ENCODE measurements at places on chromosomes 3 and 15.

- DNase-seq, result peak; percentile 79
Observed at GRCh38 chr3:58307639-58308215, 1.4 kb downstream of the HTD2 start.

GRCh38 chr15:92954578-92954977 lies 54.5 kb downstream of the CHD2 start:
- DNase-seq, result peak; percentile 40

DNA sequence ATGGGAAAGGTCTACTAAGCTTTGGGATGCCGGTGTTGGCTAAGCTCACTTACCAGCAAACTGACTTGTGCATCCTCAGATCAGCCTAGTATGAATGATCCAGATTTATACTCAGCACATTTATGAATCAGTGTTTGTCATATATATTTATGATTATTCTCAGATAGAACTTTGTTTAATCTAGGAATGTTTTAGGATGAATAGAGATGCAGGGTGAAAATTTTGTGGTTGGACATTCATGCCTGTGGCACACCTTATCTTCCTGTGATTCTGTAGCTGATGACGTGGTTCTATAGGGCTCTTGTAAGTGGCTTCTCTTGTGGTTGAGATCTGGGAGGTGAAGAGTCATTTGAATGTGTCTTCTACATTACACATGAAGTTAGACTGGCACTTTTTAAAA lies 11.4 kb downstream of the CDIN1 start:
- DNase-seq, result peak; percentile 79

DNA sequence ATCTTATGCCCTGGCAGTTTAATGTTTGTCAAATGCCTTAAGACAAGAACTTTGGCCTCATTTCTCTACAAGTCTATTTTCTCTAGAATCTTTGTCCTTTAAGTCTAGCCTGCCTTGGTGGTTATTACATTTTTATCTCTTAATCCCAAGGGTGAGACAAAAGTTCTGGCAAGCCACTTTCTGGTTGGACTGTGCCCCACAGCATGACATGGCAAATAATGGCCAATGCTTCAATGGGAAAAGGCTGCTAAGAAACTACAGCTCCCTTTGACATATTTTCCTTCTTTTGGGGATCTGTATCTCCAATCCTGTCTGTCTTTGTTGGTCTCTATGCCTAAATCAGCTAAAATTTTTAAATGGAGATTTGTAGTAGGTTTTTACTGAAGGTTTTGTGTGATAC lies 181.6 kb upstream of the MBNL1 start:
- DNase-seq, result no peak

GRCh38 chr3:61936344-61936937 lies 375.1 kb downstream of the PTPRG start:
- peak; percentile 62 for DNase-seq

DNA sequence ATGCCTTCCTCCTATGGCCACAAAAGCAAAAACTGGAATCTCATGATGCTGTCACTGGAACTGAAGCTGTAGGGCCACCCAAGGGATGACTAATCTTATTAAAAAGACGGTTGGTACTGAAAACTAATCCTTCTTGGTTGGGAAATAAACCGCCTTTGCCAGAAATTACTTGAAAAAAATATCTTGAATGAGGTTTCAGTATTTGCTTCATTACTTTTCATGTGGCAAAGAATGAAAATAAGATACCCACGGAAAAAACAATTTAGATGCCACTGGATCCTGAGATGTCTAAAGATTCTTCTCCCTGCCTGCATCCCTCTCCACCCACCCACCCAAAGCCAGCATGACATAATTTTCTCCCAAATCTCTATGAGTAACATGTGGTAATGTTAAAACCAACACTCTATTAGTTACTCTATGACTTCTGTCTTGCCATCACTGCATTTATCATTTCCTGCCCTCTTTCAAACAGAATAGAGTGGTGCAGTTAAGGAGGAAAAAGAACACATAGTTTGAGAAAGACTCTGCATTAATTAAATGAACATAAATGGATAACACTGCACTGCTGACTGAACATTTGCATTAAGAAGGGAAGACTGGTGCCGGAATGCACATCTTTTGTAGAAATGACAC lies 111.8 kb upstream of the DPH6 start:
- DNase-seq, result peak; percentile 80

DNA sequence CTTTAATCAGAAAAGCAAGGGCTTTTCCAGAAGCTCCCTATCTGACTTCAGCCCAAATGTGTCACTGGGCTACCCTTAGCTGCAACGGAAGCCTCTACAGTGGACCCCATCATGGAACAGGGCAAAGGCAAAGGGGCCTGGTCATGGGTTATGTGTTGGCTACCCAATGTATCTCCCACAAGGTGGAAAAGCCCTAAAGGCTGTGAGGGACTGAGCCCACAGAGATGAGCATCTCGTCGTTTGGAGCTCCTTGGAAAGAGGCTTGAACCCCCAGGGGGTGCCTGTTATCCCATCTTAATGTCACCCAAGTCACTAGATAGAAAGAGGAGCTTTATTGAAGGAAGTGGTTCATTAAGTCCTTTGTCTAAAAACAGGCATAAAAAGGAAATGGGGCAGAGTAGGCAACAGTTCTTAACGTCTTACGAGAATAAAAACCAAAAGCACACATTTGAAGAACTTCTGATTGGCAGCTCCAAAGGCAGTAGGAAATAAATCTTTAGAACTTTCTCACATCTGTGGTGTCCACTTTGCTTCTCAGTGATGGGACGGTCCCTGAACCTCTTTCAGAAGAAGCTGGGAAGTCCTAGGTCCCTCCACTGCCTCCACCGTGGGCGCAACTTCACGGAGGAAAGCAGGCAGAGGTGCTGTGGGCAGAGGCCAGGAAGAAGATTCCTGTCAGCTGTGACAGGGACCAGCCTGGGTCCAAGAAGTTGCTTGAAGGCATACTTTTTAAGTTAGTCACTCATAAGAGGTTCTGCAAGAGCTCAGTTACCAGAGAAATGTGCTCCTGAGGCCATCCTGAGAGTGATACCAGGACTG lies 93.7 kb downstream of the MYLK start:
- peak; percentile 67 for DNase-seq

DNA sequence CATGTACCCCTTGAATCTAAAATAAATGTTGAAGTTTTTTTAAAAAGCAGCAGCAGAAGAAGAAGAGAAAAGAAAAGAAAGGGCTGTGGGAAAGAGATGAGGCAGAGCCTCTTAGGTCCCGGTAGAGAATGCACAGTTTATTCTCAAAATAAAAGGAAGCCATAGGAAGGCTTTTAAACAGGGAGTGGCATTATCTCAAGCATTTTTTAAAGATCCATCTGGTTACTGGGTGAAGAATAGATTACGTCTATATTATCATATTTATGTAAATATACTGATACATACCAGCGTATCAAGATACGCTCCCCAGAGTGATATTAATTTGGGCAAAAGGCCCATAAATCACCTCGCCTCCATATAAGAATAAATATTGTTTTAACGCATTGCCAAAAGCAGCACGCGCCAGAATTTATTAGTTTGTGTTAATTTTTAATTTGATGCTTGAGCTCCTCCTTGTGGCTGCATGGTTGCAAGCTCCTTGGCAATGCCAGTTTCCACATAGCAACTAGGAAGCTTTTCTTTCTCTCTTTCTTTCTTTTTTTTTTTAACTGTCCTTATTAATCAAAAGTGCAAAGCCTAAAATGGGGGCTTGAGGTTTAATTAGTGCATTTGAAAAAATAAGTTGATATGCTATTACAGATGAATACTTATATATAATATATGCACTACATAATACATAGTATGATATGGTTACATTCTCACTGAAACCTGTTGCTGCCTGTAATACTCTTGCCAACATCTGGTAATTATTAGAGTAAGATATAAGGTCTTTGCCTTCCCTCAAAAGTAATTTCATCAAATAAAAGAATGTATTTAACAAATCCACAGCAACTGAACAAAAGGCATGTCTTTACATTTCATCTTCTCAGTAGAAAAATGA lies 242.8 kb upstream of the UBE2E2 start:
- DNase-seq, result peak; percentile 65

DNA sequence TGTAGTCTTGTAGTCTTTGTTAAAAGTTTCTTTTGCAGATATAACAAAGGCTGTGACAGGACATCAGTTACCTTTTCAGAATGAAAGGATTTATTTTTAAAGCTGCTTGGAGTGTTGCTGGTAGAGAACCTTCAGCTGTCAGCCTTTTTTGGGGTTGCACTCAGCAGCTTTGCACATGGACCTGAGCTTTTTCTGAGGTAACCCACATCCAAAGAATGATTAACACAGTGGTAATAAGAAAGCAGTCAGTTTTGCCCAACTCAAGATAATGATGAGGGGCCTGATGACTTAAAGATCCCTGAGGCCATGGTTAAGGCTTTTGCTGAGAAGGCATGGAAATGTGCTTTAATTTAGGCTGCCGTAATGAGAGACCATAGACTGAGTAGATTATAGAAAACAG lies 1042.7 kb downstream of the PLOD2 start:
- DNase-seq, result no peak

DNA sequence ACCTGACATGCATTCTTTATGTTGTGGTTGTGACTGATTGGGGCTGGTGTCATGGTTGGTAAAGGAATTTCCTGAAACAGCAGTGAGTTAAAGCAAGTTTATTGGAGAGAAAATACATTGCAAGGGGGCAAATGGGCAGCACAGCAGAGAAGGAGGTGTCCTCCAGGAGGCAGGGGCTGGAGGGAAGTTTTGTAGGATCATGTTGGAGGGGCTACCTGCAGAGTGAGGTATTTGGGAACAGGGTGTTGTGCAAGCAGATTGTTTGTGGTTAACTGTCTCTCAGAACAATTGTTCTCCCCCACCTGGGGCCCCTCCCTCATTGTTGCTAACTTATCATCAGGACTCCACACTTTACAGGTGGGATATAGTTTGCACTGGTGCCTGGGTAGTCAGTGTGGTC lies 196.0 kb downstream of the NSUN3 start:
- no peak for DNase-seq

DNA sequence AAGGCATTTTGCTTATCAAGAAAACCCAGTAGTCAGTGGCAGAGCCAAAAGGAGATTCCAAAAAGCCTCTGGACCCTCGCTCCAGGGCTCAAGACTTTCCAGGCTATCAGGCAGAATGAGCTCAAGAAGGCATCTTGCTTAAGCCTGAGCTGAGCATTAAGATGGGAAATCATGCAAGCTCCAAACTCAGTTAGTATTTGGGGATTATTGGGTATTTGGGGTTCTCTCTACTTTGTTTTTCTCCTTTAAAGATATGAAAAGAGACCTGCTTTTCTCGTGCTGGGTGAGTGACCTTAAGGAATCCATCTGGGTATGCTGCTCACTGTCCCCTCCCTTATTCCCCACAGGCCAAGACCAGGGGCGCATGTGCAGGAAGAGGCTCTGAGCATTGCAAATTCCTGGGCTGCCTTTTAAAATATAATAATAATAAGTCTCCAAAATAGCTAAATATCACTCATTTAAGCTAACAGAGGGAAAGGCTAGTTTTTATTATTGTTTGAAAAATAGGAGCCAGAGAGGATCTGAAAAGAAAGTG lies 75.4 kb upstream of the HACD2 start:
- no peak for DNase-seq

- no peak for DNase-seq
Observed at GRCh38 chr3:135107043-135107442, 312.0 kb downstream of the EPHB1 start.

DNA sequence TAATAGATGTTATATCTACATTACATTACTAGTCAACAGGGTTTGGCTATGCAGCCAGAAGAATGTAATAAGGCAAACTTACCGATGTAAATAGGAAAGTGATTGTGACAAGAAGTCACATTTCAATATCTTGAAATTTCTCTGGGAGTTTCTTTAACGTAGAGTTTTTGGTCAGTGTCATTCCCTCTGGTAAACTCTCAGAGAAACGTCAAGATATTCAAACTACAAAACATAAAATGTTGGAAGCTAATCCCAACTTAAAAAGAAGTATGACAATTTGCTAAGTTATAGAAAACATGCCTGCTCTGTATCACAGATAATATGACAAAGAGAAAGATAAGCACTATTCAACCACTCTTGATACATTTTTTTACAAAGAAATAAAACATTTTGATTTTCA lies 111.2 kb upstream of the PRICKLE2 start:
- no peak for DNase-seq

GRCh38 chr3:37489355-37489754 lies 315.0 kb upstream of the LRRFIP2 start:
- DNase-seq, result no peak

DNA sequence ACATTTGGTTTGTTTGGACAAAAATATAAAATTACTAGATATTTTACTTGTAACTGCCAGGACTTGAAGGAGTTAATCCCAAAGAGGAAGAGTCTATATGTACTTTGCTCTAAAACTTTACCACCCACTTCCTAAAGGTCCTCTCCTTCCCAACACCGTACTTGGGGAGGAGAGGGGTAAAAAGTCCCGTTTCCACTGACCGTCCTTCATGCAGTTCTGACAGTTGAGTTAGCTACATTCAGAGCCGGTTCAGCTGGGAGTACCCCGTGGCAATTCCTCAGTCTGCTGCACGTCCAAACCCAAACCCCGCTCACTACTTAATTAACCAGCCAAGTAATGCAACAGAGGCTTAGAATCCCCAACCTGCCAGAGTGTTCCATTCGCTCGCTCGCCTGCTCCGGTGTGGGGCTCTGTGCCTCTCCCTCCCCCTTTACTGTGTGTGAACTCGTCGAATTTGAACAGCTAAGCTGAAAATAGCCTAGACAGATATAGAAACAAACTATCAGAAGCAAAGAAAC lies 519.7 kb downstream of the FOXP1 start:
- peak; percentile 54 for DNase-seq

DNA sequence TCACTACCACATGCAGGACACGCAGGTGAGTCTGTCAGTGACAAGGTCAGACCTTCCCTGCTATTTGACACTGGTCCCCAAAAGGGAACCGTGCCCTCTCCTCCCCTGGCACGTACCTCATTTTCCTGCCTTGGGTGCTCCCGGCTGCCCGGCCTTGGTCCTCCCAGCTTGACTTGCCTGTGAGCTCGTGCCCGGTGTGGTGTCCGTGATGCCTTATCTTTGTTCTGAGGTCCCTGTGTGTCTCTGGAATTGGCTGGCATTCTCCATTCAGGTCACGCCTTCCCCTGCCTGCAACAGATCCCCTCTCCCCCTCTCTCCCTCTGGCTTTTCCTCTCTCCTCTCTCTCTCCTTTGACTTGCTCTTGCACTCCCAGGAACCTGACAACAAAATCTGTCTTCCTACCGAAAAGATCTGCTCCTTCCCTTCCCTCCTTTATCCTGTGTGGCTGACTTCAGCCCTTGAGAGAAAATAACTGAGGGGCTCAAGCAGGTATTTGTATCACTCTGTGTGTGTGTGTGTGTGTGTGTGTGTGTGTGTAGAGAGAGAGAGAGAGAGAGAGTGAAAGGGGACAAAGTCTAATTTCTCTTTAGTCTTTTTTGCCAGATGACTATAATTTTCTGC lies at the start of gene MASP1:
Gene MASP1 (minus strand): TSS at position 226 of the 621 bp plus-strand sequence. CDS start 105 bp downstream, at position 121.
- peak; percentile 59 for DNase-seq

GRCh38 chr15:100166313-100166712 lies 175.5 kb downstream of the ADAMTS17 start:
- no peak for DNase-seq

GRCh38 chr3:169813278-169813677 lies 574 bp upstream of the LRRC34 start:
- no peak for DNase-seq

DNA sequence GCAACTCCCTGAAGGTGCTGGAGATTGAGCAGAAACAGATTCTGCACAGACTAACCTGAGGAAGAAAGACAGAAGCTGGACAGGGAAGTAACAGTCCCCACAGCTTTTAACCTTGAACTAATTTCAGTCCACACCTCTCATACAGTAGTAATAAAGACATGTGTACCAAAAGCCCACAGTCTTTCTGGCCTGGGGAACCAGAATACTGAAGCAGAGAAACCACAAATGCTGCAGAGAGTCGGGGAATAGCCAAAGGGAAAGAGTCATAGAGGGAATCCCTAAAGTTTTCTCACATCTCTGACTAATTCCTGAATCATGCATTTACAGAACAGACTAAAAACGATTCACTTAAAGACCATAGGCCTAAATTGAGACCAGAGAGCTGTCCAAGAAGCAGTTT lies 503.4 kb upstream of the NECTIN3 start:
- DNase-seq, result peak; percentile 93

All from GM23248 (cell line).